CD4-positive, alpha-beta T cell treated with Interleukin-4 for 4 hours (primary cell): ENCODE measurements at places on chromosomes 7 and 10.

DNA sequence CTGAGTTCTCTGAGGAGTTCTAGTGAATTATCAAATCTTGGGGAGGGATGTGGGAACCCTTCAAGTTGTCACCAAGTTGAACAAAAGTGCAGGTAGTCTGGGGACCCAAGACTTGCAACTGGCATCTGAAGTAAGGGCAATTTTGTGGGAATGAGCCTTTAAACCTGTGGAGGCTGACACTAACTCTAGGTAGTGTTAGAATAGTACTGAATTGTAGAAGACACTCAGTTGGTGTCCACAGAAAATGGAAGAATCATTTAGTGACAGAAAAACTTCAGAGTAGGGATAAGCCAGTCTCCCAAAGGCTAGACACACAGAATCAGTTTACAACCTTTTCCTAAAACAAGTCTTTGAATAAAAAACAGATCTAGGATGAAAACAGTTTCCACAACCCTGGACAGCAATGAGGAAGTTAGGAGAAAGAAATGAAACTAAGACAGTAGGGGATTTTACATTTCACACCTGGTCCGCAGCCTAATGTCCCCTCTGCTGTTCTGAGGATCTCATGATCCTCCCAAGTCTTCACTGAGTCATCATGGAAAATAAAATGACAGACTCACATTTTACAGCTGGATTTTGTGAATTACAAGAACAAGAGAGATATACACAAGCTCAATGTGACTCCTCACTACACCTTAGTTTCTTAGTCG is 23.0 kb upstream of the ING3 start:
- no peak for DNase-seq

GRCh38 chr7:78172933-78173591 is 374.5 kb downstream of the PHTF2 start:
- DNase-seq: no peak

DNA sequence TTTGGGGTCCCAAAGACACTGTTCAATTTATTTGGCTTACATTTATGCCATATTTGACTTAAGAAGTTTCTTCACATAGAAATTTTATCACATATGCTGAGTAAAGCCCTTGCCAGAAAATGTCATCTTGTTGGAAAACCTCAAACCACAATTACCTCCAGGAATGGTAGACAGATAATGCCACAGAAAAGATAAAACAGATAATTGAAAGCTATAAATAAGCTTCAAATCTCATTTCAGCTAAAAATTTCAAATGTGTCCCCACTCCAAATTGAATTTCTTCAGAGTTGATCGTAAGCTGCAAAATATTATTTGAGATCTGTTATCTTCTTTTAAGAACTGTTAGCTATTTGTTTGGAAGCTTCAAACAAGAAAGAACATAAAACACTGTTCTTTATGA is 176.4 kb upstream of the PTN start:
- no peak for DNase-seq

- no peak for DNase-seq
Observed at GRCh38 chr7:110601710-110602109, 489.2 kb upstream of the LRRN3 start.

DNA sequence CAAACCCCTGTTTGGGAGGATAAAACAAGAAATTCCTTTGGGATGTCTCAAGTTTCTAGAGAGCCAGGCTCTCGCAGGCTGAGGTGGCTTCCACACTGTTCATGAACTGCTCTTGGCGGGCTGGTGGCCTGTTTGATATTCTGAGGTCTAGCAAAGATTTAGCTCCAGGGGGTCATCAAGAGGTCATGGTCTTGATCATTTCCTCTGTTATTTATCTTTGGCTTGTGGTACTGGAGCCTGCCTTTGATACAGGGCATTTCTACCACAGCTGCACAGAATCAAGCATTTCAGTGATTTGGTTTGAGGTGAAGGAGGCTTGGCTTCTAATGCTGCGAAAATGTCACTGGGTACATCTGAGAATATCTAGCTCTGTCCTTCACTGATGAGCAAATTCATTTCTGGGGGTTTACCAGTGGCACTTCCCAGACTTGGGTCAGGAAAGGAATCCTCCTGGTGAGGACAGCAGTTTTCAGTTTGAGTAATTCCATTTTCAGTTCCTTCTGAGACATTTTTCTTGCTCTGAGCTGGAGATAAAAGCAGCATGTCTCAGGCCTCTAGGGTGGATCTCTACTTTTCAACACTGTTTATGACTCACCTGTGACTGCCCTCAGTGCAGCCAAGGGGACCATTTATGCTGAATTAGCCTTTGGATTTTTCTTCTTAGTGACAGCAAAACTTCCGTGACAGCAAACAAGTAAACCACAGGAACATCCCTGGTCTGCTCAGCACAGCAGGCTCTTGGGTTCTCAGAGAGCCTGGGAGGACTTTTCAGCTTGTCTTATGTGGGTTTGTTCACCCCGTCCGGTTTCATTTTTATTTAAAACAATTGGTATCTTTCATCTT is 312.0 kb downstream of the RNLS start:
- peak; percentile 80 for DNase-seq
